ENCODE measurements at places on chromosomes 4 and X. TPM values are rescaled to one million over a fixed set of nuclear protein-coding genes. Genes with fewer than 3 reads are reported as not detected.

GRCh38 chrX:154515090-154515965, 704 bp downstream of the FAM3A start:
- no peak for DNase-seq

DNA sequence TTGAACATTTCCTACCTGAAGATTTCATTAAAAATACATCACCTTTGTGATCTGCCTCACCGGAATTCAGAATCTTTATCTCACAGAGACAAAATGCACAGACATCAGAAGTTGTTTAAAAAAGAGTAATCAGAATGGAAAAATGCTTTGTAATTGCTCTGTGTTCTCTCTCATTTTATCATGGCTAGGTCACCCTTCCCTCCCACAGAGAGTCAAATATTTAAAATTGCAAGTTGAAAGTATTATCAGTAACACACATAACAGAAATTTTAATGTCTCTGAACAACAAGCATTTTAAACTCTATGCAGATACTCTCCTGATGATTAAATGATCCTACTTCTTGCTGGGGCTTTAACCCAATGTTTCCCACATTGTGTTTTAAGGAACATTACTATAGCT, 362.0 kb downstream of the CBLL2 start:
- no peak for DNase-seq

DNA sequence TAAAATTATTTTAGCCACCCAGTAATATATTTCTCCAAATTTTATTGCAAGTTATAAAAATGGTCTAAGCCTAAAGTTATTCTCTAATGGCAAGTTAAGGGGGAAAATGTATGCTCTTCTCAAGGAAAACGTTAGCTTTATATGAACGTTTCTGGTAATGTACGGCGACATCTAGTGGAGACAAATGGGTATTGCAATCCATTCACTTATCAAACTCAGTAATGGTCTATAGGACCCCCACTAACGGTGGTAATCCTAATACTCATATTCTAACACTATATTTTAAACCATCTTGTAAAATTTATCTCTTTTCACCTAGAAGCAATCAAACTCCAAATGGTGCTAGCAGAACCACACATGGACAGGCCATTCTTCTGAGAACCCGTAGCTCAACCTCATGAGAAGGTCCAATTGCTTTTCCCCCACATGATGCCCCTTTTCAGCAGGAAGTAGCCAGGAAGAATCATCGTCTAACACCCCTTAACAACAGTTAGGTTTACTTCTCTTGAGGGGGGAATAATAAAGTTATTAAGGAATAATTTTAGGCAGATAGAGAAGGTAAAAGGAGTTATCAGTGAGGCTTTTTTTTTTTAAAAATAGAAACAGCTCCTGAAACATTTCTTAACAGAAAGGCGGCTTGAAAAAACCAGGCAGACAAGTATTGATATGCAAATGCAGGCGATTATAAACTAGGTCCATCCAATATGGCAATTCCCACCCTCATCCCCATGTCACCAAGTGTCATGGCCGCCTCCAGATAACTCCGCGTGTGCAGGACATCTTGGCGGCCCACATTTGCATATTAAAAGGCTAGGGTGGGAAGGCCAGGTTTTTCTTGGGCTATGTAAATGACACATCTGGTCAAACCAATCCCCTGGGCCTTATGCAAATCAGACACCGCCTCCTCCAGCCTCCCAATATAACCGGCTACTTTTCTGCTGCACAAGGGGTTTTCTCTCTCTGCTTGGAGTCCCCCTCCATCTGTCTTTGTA, 35.0 kb downstream of the NUDT11 start:
- peak; percentile 18 for DNase-seq

- no peak for DNase-seq
Measured at GRCh38 chr4:55819634-55820033, at the start of gene EXOC1L. EXOC1L (plus strand) TSS chr4:55819790; CDS start chr4:55820027, 237 bp downstream.

- no peak for DNase-seq
Measured at GRCh38 chrX:11960031-11960430, 178.2 kb upstream of the FRMPD4 start.

- no peak for DNase-seq
Measured at GRCh38 chr4:55920571-55920970, 28.2 kb upstream of the CEP135 start.

DNA sequence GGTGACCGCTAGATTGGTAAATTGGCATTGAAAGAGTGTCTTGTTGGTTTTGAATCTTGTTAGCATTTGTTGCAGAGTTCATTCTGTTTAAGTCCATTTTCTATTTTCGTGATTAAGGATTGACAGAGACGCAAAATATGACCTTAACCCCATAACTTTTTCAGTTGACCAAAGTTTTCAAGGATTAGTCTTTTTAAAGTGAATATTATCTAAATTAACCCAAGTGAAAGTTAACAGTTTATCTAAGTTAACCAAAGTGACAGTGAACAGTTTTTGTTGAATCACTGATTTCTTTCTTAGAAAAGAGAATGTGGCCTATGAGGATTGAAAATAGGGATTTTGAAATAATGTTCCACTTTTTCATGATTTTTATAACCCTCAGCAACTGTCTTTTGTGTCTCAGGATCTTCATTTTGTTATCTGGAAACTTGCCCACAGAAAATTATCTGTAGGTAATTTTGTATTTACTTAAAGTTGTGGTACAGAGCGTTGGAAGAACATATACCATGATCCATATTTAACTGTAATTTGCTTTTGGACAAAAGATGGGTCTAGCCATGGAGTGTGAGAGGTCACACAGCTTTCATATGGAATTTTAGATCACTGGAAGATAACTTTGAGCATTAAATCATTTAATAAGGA, 3.3 kb downstream of the CPEB2 start:
- DNase-seq, result no peak

DNA sequence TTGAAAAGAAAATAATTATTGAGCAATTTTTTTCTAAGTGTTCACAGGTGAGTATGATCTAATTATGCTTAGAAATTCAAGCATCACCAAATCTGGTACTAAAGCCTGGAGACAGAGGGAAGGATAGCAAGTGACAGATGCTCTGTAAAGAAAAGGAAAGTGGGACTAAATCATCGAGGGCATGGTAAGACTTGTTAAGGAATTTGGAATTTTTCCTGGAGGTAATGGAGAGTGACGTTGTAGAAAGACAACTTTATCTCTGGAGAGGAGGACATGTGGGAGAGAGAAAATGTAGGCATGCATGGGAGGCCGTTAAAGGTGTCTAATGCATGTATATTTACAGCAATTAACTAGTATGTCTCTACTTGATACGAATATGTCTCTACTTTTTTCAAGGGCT, 333.2 kb upstream of the ATOH1 start:
- DNase-seq, result no peak

- DNase-seq, result no peak
Measured at GRCh38 chr4:112153211-112153791, 8.0 kb downstream of the FAM241A start.

DNA sequence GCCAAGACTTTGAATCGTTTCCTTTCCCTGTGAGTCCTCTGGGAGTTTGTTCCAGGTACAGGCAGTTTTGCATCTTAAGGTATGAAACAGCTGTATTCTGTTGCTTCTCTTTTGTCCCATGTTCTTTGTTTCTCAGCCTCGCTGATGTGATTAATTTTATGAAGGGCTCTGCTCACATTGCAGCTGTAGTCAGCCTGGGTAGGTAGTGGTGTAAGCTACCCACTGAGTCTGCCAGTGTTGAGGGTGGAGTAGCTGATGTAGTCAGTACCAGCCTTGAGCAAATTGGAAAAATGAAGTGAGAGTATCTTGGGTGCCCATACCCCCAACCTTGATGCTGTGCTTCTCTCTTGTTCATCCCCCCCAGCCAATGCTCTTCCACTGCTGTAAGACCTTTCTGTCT, 139.6 kb upstream of the SMIM31 start:
- DNase-seq, result no peak

- DNase-seq, result no peak
Measured at GRCh38 chrX:16771483-16772398, 14.5 kb upstream of the TXLNG start.

DNA sequence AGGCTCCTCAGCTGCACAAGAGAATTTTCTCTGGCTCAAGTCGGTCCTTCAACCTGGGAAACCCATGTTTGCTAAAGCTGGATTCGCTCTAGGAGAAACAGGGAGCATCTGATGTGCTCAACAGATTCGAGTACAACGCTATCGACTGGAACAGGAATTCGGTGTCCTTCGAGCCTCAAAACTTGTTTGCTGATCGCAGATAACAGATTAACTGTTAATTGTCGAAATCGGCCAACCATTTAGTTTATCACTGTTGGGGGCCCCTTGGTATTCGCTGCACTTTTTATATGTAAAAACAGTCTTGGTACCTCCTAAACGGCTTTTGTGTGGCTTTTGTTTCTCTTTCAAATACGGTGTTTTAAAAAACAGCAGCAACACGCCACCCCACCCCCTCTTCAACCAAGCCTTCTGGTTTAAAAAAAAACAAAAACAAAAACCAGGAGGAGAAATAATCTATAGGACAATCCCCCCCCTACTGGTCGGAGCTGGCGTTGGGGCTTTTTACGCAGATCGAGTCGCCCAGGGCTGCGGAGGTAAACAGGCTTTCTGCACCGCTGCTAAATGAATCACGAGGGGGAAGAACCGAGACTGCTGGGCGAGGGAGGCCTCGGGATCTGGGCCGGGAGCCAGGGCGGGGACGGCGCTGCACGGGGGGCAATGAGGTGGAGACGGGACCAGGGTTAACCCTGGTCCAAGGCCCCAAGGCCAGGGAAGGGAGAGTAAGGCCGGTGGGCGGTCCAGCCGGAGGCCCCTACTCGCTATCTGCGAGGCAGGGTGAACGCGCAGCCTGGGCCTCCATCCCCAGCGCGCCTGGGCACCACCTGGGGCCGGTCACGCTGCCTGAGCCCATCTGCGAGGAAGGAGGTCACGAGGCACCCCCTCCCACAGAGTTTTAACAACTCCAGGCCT, 71.7 kb upstream of the BCOR start:
- peak; percentile 55 for DNase-seq

GRCh38 chr4:38180456-38180855, 220.3 kb downstream of the PTTG2 start:
- DNase-seq, result no peak

Gene DNAAF6
- total RNA-seq, result 0.48 TPM

Gene LIMCH1
- 21.0 TPM for total RNA-seq

Gene RHOXF2
- total RNA-seq, result not detected

Gene FAM133A
- total RNA-seq, result 0.97 TPM

Gene HOPX
- 27.1 TPM for total RNA-seq

Gene GASK1B
- total RNA-seq, result 54.7 TPM

Gene CPE
- total RNA-seq, result 85.0 TPM

Gene GPR78
- total RNA-seq, result 2.1 TPM

Gene DCAF4L1
- total RNA-seq, result 0.30 TPM

Gene RAI2
- total RNA-seq, result 36.8 TPM

Gene PLAC8
- not detected for total RNA-seq
